ENCODE measurements at places on chromosomes 3 and 15.

- no peak for DNase-seq
Observed at GRCh38 chr3:138060792-138061191, 50.8 kb downstream of the CLDN18 start.

DNA sequence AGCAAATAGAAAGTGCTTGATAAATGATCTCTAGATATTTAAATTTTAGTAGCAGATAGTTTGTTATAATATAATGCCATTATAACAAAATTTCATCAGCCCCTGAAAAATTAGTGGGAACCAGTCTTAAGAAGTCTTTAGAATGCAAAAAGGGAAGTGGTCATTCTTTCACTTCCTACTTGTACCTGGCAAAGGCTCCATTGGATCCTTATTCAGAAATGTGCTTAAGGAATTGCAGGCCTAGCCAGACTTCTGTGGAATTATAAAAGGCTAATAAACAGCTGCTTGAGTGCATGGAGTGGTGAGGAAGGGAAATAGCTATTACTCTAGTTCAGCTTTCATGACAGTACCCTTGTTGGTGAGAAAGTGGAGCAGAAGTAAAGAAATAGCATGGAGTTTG lies 24.2 kb downstream of the PPM1L start:
- no peak for DNase-seq

- DNase-seq = no peak
Observed at GRCh38 chr3:5840056-5840455, 652.5 kb downstream of the EDEM1 start.

GRCh38 chr3:191151653-191152052 lies 47.4 kb upstream of the OSTN start:
- DNase-seq = no peak

- no peak for DNase-seq
Observed at GRCh38 chr3:46893146-46893748, 15.7 kb downstream of the PTH1R start.

- DNase-seq = no peak
Observed at GRCh38 chr3:102057781-102058421, 208.6 kb downstream of the NFKBIZ start.

- DNase-seq = no peak
Observed at GRCh38 chr15:70539409-70539808, 223.9 kb downstream of the UACA start.

DNA sequence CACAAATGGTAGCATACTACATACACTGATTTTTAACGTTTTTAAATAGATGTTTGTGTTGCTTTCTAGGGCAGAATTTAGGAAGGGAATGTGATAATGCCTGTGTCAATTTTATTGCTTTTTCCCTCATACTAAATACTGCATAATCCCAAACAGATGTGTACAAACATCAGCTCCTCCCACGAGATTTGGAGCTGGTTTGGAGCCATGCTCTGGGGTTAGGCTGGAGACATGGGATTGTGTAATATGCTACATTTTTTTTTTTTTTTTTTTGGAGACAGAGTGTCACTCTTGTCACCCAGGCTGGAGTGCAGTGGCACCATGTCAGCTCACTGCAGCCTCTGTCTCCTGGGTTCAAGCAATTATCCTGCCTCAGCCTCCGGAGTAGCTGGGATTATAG lies 80.1 kb downstream of the EBLN2 start:
- no peak for DNase-seq

DNA sequence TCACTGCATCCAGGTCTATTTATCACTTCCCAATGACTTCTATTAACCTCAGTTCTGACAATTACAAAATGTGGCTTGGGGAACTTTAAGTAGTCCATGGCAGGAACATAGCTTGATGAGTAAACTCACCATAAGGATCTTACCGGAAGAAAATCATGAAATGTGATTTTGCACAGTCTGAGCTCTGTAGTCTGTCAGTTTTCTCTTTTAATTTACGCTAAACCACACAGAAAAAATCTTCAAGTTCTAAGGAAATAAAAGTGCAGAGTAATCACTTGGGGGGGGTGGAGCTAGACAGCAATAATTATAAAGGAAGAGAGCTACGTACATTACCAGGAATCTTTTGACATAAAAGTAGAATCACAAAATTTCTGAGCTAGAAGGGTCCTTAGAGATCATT lies 9.2 kb downstream of the TBC1D5 start:
- no peak for DNase-seq

DNA sequence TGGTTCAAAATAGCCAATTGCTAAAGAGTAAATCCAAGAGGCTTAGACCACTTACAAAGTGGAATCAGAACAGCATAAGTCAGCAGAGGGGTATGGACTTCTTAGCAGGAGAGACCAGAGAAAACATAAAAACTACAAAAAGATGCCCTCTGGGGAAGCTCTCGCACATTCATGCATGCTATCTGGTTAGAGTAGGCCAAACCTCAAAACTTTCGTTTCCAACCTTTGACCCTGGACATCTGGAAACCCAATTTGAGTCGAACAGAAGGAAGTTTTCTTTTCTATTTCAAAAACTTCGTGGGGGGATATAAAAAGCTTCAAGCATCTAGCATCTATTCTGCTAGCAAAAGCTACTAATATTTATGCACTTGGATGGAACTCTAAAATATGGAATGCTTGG lies 523.9 kb upstream of the AGTR1 start:
- no peak for DNase-seq

DNA sequence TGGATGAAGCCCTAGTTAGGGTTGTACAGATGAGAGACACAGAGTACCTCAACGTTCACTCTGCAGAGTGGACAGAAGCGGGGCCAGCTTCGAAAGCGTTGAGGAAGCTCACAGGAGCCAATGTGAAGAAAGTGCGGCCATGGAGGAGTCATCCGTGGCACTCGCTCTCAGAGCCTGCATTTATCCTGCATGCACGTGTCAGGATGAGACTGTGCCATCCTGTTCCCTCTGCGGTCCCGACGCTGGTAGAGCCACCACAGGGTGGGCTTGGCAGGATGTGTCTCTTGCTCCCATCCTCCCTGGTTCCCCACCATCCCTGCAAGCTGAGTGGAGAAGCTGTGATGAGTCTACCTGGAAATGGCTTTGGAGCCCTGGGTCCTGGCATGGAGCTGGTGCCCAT lies 39.3 kb downstream of the KLHL25 start:
- no peak for DNase-seq

DNA sequence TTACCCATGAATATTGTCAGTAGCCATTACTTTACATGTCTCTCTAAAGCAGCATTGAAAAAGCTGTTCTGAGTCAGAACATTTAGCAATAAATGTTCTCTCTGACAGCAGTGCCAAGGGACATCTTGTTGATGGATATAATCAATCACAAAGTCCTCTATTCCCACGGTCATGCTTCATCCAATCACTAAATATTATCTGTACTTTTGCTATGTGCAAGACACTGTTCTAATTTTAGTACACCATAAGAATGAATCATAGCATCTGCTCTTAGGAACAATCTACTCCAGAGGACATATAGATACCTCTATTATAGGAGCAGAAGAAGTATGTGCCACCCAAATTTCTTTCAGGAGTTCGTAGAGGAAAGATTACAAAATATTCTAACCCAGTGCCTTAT lies 142.5 kb upstream of the MBNL1 start:
- no peak for DNase-seq

DNA sequence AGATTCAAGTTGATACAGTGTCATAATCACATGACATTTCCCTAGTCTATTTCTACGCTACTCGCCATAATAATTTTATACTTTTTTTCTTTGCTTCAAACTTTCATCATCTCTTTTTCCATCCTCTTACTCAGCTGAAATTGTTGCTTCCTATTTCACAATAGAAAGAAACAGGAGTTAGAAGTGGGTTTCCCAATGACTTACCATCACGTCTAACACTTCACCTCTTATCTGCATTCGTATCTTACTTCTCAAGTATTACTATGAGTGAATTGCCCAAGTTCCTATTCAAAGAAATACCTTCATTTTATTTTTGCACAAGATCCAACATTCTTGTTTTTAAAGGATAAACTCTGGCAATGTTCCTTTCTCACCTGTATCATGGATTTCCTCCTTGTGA lies 1539.9 kb downstream of the SI start:
- no peak for DNase-seq

DNA sequence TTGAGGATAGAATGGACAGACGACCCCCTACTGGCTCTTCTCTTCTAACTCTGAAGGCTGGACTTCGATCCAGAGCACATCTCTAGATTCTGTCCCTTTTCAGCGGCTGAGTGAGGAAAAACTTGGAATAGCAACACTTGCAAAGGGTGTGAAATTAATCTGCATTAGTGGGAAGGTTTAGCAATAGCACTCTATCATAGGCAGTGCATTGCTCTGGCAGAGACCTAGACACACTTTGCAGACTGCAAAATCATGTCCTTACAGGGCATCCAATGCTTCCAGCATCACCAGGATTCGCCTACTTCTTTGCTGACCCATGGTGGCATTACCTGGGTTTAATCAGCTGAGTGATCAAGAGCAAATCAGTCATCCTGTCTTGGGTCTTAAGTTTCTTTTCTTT lies 43.1 kb downstream of the DAPK2 start:
- DNase-seq = no peak

DNA sequence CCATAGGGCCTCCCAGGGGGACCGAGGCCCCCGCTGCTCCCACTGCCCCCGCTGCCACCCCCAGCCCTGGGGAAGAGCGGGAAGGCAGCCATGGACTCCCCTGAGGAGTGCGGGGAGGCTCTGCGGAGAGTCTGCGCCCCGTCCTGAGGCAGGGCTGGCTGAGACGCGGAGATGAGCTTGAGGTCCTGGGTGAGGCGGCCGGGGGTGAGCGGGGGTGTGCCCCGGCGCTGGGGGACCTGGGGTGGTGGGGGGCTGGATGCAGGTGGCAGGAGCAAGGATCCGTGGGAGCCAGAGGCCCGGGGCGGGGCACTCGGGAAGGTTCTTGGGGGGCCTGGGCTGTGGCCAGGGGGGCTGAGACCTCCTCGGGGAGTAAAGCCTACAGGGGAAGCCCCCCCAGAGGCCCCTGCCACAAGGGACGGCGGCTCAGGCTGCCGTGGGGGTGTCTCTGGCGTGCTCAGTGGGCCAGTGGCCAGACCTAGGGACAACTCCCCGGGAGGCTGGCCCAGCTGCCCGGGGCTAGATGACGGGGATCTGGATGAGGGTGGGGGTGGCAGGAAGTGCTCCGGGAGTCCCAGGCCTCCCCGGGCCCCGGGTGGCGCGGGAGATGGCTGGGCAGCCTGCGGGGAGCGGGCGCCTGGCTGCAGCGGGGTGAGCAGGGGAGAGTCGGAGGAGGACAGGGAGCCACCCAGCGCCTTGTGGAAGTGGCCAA lies 45.9 kb downstream of the HCN4 start:
- no peak for DNase-seq

DNA sequence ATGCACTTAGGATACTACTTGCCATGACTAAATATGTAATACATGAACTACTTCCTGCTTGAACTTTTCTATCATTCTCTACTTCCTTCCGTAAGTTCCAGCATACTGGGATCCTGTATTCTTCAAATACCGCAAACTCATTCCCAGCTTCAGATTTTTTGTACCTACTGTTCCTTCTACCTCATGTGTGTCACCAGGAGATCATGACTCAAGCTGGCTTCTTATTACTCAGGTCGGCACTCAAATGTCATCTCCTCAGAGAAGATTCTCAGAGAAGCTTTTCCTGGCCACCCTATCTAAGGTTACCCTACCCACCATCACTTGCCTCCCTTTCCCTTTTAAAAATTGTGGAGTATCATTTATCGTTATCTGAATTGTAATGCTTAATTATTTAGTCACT lies 66.7 kb downstream of the RFX7 start:
- DNase-seq = no peak

DNA sequence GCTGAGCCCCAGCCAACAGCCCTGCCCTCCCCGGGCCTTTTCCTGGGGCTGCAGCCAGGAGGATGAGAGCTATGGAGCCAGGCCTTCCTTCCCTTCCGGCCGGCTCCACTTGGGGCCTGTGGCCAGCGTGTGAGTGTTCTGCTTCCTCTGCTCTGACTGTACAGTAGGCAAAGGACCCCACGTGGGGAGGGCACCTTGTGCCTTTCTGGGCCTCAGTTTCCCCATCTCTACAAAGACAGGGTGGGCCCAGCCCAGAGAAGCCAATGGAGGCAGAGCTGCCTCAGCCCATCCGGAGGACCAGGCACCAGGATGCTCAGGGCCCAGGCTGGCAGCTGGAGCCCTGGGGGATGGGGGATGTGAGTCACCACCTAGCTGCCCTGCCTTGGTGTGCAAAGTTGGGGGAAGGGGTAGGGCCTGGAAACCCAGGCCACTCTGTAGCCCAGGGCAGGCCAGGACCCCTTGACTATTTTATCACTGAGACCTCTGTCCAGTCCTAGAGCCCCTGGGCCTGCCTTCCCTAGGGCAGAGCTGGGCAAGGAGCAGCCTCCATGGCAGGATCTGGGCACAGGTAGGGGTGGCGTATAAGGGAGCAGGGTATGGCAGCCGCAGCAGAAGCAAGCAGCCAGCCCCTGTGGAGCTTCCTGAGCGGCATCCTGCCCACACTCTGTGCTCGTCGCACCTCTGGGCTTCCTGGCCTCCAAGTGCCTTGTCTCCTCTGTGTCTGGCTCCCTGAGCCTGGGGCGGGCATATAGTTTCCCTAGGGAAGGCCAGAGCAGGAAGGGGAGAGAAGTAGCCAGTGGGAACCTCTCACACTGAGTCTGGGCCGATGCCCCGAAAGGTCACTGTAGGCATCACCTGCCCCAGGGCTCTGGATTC lies 1.8 kb downstream of the PSTPIP1 start:
- DNase-seq = no peak

- DNase-seq = no peak
Observed at GRCh38 chr15:58870451-58870850, 63.0 kb downstream of the SLTM start.

- no peak for DNase-seq
Observed at GRCh38 chr3:80929576-80929975, 831.9 kb downstream of the GBE1 start.

- no peak for DNase-seq
Observed at GRCh38 chr3:16059081-16059537, 115.4 kb upstream of the GALNT15 start.

GRCh38 chr3:71495708-71496472 lies 87.6 kb downstream of the FOXP1 start:
- DNase-seq = no peak

DNA sequence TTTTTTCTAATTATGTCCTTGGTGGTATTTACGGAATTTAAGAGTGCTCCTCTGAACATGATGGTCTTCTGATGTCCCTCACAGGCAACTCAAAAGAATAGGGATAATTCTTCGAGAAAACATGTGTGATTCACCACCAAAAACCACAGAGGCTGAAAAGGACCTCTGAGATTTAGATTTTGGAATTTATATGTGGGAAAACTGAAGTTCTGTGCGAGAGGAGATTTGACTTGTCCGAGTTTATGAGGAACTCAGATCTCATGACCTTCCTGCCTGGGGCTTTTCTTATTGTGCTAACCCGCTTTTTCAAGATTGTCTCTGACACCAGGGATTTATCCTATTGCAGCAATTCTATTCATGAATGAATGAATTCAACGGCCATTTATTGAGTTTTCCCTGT lies 142.4 kb downstream of the FAM43A start:
- no peak for DNase-seq

DNA sequence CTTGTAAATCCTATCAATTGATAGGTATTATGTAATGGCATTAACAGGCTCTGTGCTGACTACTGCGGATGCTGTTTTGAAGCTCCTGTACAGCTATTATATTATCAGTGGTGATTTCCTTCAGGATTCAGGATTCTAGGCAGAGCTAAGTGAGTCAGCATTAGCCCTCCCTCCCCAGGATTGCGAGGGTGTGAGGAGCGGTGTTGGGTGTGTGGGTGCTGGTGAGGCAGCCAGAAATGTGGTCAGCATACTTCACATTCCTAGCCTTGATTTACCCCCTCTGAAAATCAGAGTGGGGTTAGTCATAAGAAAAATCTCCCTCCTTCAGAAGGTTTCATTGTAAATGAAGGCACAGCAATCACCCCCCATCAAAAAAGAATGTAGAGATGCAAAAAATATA lies 72.5 kb downstream of the SNTN start:
- DNase-seq = no peak

GRCh38 chr3:131711114-131711768 lies 208.5 kb upstream of the MRPL3 start:
- no peak for DNase-seq
